Lung (tissue), 17 donors: ENCODE measurements at places on chromosomes 6 and 20. TPM values are rescaled to one million over a fixed set of nuclear protein-coding genes. Genes with fewer than 3 reads are reported as not detected.

Gene FUT9
- polyA plus RNA-seq = under 0.01 TPM

Gene C6orf58
- polyA plus RNA-seq = 0.08 TPM

Gene PRPH2
- polyA plus RNA-seq = 0.62 TPM

Gene SLC18B1
- polyA plus RNA-seq = 10.5 TPM

Gene CUL7
- 8.2 TPM for polyA plus RNA-seq

Gene ME1
- polyA plus RNA-seq = 10.8 TPM

Gene RNF217
- polyA plus RNA-seq = 4.8 TPM

Gene ZBTB9
- polyA plus RNA-seq = 4.8 TPM

Gene ASXL1
- polyA plus RNA-seq = 27.0 TPM

Gene CCN6
- not detected for polyA plus RNA-seq

Gene TCF15
- 0.28 TPM for polyA plus RNA-seq

Gene ESR1
- polyA plus RNA-seq = 0.31 TPM

Gene SLC44A4
- polyA plus RNA-seq = 22.2 TPM

Gene SLC2A10
- polyA plus RNA-seq = 7.4 TPM

Gene WFDC2
- 547 TPM for polyA plus RNA-seq

Gene DPPA5
- polyA plus RNA-seq = not detected

Gene MEI4
- not detected for polyA plus RNA-seq

Gene PPP1R3G
- 0.10 TPM for polyA plus RNA-seq

Gene MUC21
- 3.3 TPM for polyA plus RNA-seq

Gene POLR1C
- polyA plus RNA-seq = 37.4 TPM

Gene IL20RA
- 3.7 TPM for polyA plus RNA-seq

Gene PLCB4
- 2.1 TPM for polyA plus RNA-seq

Gene RNF146
- polyA plus RNA-seq = 30.4 TPM

Gene RSPO3
- 0.88 TPM for polyA plus RNA-seq

Gene PHACTR1
- 16.3 TPM for polyA plus RNA-seq

Gene HLA-F
- 451 TPM for polyA plus RNA-seq

Gene OPRL1
- 0.45 TPM for polyA plus RNA-seq
